Karpas-422 (cell line): ENCODE measurements at places on chromosomes 3 and 15.

DNA sequence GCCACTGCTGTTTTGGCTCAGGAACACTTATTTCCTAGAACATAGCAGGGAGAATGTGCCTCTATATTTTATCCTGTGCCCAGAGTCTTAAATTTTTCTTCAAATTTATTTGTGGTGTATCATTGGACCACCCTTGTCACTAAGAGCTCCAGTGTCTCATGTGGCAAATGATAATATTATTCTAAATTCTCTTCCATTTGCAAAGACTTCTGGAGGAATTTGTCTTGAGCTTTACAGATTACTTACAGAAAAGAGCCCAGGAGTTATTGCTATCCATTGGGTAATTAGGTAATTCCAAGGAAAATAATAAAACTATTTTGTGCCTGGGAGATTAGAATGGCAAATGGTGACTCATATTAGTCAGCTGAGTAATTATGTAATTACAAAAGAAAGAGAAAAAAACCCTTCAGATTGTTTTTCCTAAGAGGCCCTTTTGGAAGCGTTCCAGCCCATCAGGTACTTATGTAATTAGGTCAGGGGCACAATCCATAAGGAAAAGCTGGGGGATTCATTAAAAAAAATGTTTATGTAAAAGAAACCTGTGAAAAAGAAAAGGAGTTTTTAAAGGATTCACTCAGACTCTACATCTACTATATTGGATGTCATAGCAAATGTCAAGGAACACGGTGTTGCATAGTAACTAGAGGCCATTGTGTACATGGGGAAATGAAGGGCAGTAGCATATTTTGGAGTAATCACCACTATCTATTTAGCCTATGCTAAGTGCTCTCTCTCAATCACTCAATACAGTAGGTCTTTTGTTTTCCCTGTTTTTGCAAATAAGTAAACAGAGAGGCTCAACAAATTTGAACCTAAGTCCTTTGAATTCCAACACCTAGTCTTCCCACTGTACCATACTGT, 380.9 kb upstream of the RARB start:
- H3K4me1 ChIP-seq, result no peaks in the 10 kb centered on the region
- DNase-seq, result no peak
- no peaks in the 10 kb centered on the region for H3K36me3 ChIP-seq
- H3K27me3 ChIP-seq, result no peaks in the 10 kb centered on the region

GRCh38 chr15:100968050-100968966, 49.2 kb downstream of the LRRK1 start:
- peaks cover 12% of the 10 kb centered on the region; the same call in 1 of the 2 replicates for H3K36me3 ChIP-seq
- H3K27ac ChIP-seq, result peak overlapping the region; percentile 80
- H3K27me3 ChIP-seq, result no peaks in the 10 kb centered on the region
- DNase-seq, result peak; percentile 63

DNA sequence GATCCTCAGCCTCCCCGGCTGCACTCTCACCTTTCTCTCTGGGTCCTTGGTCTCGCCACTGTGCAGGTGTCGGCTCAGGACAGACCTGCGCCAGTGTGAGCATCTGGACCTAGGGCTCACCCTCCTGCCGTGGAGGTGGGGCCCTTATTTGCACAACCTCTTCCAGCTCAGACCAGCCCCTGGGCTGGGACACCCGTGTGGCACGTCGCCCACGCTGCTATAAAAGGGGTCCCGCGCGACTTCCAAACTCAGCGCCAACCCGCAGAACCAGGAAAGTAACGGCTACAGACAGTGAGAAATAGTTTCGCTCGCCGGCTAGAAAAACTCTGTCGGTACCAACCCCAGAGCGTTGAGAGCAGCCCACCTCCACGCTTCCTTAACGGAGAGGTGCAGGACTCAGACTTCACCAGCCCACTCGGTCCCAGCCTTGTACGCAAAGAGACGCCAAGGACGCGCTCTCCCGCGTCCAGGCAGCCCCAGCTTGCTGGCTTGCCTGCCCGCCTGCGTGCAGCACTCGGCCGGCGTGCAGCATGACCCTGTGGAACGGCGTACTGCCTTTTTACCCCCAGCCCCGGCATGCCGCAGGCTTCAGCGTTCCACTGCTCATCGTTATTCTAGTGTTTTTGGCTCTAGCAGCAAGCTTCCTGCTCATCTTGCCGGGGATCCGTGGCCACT, at the start of the genes DUOX2 and DUOXA2:
TSS of gene DUOX2 (minus strand) at position 97 of the 675 bp plus-strand sequence. CDS start 761 bp downstream, outside the sequence.
TSS of gene DUOXA2 (plus strand) at position 251 of the 675 bp plus-strand sequence. CDS start at position 531, 280 bp downstream.
- no peaks in the 10 kb centered on the region for H3K27me3 ChIP-seq
- H3K27ac ChIP-seq, result no peak within 1 kb of the TSS
- H3K36me3 ChIP-seq, result no peaks in the 10 kb centered on the region
- peaks cover 9% of the 10 kb centered on the region for H3K4me1 ChIP-seq

- no peak for DNase-seq
- no peak overlapping the region for H3K4me3 ChIP-seq
- H3K27ac ChIP-seq, result no peak overlapping the region
- H3K36me3 ChIP-seq, result no peaks in the 10 kb centered on the region
Measured at GRCh38 chr3:58858126-58858525, 191.6 kb upstream of the FAM3D start.

GRCh38 chr3:145698749-145699148, 462.2 kb downstream of the PLOD2 start:
- no peaks in the 10 kb centered on the region for H3K4me1 ChIP-seq
- no peak overlapping the region for H3K4me3 ChIP-seq
- H3K36me3 ChIP-seq, result no peaks in the 10 kb centered on the region
- no peaks in the 10 kb centered on the region for H3K27me3 ChIP-seq
- H3K27ac ChIP-seq, result no peak overlapping the region
- no peak for DNase-seq
